ENCODE measurements at places on chromosomes 7 and 10.

DNA sequence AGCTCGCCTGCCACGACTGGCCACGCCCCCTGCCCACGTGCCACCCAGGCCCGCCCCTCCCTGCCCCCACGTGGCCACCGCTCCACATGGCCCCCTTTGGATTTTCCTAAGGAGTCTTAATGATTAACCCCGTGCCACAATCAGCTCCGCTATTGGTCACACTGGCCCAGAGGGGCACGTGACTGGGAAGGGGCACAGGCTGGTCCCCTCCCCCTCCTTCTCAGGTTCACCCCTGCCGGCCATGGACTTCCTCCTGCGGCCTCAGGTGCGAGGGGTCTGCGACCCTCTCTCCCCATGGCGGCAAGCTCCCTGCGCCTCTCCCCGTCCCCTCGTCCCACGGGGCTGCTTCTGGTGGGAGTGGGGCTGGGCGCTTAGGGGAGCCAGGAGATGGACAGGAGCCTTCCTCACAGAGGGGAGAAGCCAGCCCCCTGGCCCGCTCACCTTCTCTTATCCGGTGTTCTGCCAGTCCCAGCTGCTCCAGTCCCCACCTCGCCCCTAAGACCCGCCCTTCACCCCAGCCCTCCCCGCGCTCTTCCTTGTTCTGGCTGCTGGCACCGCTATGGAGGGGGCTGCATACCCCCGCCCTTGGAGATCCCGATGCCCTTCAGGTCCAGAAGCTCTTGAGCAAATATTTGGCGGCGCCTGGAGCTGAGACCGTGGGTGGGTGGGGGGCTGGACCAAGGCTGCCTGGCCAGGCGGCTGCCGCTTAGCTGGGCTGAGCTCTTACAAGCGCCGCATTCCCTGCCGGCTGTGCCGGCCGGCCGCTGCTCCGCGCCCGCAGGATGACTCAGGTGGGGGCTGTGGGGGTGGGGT is 3.2 kb downstream of the SLC4A2 start:
- DNase-seq = no peak

GRCh38 chr10:79379512-79380124 is 32.3 kb downstream of the PPIF start:
- no peak for DNase-seq

GRCh38 chr7:73967832-73968290 is 60.1 kb upstream of the ELN start:
- no peak for DNase-seq

DNA sequence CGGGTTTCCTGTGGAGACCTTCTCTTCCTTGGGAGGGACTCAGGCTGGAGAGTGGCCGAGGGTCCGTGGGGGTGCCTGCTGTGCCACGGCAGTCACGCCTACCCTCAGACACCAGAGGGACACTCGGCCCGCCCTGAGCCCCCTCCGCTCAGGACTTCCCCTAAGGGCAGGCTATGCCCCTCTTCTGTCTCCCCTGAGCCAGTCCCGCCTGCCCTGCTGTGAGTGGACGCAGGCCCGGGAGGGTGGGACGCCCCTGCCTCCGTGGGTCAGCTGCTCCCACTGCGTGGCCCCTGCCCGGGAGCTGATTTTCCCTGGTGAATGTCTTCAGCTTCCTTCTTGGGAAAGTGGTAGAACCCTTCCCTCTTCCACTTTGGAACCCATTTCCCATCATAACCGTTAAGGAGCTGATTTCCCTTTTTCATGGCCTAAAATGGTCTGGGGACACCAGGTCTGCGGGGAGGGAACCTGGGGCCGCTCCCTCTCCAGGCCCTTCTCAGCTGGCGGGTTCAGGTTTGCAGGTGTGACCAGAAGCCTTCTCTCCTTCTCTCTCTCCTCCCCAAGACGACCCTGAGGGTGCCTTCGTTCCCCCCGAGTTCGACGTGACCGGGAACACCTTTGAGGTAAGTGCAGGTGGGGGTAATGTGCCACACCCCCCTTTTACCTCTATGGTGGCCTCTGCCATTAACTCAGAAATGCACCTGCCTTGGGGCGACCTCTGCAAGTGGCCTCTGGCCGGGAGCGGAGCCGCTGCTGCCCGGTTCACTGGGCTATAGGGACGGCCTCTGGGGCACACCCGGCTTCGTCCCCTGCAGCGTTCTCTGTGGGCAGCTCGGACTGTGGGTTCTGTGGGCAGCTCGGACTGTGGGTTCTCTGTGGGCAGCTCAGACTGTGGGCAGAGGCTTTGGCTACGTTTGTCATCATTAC is 7.9 kb downstream of the KNDC1 start:
- no peak for DNase-seq

- DNase-seq = no peak
Measured at GRCh38 chr7:30927040-30927439, 15.4 kb downstream of the AQP1 start.

DNA sequence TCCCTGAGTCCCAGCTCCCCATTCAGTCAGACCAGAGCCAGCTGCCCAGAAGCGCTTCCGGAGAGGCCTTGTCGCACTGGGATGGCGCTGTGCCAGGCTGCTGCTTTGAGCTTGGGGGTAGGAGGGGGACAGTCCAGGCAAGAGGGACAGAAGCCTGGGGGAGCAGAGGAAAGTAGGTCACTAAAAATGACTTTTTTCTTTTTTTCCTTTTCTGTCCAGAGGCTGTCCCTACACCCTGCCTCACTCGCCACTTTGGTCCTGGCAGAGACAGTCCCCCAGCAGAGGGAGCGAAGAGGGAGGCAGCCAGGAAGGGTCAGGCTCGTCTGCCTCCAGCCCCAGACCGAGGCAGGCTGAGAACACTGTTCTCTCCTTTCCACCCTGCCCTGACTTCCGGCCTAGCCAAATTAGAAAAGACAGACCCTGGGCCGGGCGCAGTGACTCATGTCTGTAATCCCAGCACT is 15.8 kb upstream of the TRIM8 start:
- no peak for DNase-seq

DNA sequence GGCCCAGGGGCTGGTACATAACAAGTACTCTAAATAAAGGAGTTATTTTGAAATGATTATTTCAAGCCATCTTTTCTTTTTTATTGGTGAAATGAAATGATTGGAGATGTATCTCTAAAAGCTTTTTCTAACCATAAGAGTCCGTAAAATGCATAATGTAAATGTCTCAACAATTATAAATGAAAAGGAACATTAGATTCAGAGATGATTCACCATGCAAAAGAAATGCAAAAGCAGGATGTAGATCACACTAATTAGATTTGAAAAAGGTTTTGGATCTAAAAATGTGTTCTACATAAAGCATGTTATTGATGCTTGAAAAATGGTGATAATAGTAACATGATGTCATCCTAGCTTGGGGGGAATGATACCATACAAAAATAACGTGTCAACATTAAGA is 15.6 kb downstream of the SLC26A4 start:
- DNase-seq = no peak

DNA sequence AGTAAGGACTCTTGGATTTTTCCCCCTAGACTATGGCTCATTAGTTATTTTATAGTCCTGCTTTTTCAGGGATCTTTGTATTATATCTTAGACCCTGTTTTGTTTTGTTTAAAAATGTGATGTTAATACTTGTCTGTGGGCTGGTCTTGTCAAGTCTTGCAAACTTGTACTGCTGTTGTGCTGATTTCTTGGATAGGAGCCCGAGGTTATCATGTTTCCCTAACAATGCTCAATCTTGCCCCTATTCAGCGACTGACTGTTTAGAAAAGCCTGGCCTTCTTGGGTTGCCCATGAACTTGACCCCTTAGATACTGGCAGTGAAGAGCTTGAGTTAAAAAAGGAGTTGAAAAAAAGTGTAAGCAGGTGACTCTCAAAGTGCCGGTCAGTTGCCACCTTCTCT is 115.7 kb downstream of the KIAA1217 start:
- DNase-seq = no peak

- DNase-seq = no peak
Measured at GRCh38 chr10:17169803-17170202, 31.7 kb downstream of the TRDMT1 start.

GRCh38 chr7:100019908-100020307 is 4.5 kb downstream of the ZKSCAN1 start:
- DNase-seq = no peak

DNA sequence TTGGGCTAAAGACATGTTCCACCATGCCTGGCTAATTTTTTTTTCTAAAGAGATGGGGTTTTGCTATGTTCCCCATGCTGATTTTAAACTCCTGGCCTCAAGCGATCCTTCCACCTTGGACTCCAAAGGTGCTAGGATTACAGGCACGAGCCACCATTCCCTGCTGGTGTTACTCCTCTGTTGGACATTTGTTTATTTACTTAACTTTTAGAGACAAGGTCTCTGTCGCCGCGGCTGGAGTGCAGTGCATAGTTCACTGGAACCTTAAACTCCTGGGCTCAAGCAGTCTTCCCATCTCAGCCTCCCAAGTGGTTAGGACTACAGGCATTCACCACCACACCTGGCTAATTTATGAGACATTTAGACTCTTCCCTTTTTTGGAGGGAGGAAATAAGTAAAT is 38.9 kb downstream of the CCAR1 start:
- DNase-seq = no peak

DNA sequence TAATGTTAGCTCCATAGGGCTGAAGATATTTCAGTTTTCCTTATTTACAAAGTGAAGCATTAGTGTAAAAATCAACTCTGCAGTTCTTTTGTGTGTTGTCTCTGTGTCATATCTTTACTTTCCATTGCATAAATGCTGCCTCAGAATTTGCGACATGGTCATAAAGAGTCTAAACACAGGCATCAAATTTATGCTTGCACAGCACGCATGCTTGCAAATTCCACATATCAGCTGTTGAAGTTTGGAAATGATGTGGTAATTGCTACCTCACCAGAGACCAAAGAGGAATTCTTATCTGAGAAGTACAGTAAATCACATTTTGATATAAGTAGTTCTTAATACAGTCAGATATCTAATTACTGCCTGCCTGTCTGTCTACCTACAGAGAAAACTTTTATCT is 348.2 kb upstream of the GRM3 start:
- no peak for DNase-seq

- no peak for DNase-seq
Measured at GRCh38 chr10:101772017-101772894, 3.7 kb downstream of the FGF8 start.

GRCh38 chr7:135335628-135336139 is 102.0 kb downstream of the STRA8 start:
- DNase-seq = no peak

- no peak for DNase-seq
Measured at GRCh38 chr7:105690325-105690945, 109.1 kb upstream of the EFCAB10 start.

- DNase-seq = no peak
Measured at GRCh38 chr10:46311501-46311951, 24.7 kb downstream of the ANTXRL start.

DNA sequence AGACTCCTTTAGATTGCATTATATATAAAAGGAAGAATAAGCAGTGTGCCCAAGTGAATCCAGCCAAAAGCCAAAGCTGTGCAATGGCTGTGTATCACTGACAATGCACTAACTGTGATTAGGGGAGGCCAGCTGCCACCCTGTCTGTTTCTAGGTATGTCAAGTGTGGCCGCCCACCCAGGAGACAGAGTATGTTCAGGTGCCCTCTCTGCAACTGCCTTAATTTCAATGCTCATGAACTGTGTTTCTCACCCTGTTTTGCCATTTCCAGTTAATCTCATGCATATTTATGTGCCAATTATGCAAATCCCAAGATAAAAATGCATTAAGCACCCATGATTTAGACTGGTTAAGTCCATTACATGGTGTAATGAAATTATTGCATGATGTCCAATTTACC is 159.4 kb downstream of the FRMD4A start:
- DNase-seq = no peak

DNA sequence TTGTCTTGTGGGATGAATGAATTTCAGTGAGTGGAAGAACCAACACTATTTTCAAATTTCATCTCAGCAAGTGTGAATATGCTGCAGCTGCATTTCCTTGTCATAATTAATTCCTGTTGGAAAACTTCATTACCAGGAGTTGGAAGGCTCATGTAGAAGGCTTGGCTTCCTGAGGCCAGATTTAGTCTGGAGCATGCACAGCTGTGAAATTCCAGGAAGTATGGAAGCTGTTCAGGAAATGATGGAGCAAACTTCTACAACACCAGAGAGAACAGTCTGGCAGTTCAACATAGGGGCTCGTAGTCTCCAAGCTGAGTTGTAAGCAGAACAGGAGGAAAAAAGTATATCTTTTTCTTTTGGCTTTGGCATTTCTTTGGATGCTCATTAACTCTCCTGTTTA is 1439.9 kb upstream of the CELF2 start:
- DNase-seq = no peak

GRCh38 chr7:105021352-105021751 is 7.3 kb downstream of the KMT2E start:
- DNase-seq = no peak

GRCh38 chr10:92113911-92114600 is 176.8 kb downstream of the CPEB3 start:
- no peak for DNase-seq
